ENCODE measurements at places on chromosomes 6 and 20.

GRCh38 chr6:52649536-52650160 lies 21.3 kb upstream of the TMEM14A start:
- no peak for ATAC-seq

GRCh38 chr6:16669227-16669626 lies 92.0 kb downstream of the ATXN1 start:
- ATAC-seq: peak; percentile 74

- no peak for ATAC-seq
Measured at GRCh38 chr6:114342086-114342825, 567 bp downstream of the HS3ST5 start.

DNA sequence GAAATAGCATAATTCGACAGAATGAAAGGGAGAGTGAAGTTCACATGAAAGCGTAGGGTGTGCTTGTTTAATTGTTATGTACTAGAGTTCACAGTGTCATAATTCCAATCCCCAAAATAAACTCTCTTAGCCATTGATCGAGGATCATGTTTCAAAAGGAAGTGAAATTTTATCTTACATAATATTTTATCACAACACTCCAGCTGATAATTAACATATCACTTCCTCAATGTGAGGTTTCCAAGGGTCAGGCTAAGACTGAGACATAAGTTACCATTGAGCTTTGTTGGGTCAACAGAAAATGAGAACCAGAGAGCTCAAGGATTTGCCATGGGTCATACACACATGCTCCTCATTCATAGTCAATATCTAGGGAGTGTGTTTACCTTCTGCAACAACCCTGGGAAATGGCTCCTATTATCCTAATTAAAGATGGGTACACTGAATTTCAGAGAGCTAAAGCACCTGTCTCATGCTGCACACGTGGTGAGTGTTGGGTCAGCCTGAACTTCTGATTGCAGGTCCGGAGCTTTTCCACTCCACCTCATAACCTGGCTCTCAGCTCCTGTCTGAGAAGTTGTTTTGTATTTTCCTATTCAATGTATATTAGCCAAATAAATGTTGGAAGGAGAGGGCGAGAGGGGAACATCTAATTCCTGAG lies 3.0 kb downstream of the GSTA2 start:
- ATAC-seq: no peak

GRCh38 chr6:61592238-61592637 lies 693.8 kb downstream of the KHDRBS2 start:
- ATAC-seq: no peak

GRCh38 chr6:111737065-111737521 lies 131.4 kb upstream of the TRAF3IP2 start:
- ATAC-seq: peak; percentile 70

DNA sequence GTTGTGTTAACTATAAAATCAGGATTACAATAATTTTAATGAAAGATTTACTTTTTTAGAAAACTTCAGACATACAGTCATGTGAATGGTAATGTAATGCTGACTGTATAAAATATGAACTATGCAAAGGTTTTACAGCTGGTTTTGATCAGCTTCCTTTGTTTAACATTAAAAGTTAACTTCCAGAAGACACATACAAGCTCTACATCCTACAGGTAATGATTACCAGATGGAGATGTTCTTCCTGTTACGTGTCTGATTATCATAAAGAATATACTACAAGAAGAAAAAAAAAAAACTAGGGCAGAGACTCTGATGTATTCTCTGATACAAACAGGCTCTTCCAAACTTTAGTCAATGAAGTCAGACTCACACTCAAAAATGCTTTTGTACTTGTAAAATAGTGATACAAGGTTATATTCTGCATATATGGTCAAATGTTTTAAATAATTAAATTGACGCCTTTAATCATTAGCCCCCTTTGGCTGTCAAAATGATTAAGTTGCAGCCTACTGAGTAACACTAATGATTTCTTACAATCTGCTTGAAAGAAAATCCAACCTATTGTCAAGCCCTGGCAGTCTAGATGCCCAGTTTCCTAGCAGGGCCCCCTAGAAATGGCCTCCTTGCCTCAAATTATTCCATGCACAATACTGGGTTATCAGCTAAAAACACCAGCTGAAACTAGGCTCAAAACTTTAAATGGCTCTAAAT lies 251.8 kb upstream of the RUNX2 start:
- ATAC-seq: no peak

- ATAC-seq: no peak
Measured at GRCh38 chr6:123770247-123770949, 33.3 kb upstream of the NKAIN2 start.

DNA sequence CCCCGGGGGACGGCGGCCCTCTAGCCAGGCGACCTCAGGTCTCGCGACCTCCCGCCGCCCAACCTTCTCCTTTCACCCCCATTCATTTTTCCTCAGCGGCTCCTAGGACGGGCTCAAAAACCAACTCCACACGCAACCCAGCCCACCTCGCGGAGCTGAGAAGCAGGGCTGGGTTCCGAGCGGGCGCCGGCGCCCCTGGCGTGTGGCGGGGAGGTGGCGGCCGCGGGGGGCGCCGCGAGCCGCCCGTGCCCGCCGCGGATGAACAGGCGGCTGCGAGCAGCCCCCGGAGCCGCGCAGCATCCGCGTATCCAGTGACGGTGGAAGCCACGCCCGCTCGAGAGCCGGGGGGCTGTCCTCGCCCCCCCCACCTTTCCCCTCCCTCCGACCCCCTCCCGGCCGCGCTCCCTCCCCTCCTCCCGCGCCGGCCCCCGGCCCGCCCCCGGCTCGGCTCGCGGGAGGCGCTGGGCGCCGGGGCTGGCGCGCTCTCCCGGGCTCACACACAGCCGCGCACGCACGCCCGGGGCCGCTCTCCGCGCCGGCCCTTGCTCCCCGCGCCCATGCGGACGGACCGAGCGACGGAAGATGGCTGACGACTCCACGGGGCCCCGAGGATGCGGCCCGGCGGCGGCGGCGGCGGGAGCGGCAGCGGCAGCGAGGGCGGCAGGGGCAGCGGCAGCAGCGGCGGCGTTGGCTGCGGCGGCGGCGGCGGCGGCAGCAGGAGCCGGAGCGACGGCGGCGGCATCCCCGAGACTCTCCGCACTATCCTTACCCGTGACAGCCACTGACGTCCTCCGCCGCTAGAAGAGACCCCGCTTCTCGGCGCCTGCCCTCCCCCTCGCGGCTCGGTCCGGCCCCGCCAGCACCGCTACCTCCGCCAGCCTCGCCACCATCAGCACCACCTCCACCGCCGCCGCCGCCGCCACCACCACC lies at the start of gene SOBP:
TSS of gene SOBP (plus strand) at position 482 of the 930 bp plus-strand sequence. CDS start 500 bp downstream, outside the sequence.
- ATAC-seq: peak; percentile 52

DNA sequence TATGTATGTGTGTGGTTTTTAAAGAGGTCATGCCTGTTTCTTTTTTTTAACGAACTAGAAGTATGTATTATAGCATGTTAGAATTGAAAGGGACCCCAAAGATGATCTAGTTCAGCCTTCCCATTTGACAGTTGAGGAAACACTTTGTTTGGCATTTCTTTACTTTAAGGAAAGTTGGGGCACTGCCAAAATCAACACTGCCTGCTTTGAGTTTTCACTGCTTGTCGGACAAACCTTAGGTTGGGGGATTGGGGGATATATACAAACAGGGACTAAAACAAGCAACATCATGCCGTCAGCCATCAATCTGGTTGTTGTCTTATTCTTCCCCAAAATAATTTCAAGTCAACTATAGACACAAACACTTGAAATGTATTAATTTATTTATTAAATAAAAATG lies 14.1 kb upstream of the CALHM6 start:
- ATAC-seq: no peak

DNA sequence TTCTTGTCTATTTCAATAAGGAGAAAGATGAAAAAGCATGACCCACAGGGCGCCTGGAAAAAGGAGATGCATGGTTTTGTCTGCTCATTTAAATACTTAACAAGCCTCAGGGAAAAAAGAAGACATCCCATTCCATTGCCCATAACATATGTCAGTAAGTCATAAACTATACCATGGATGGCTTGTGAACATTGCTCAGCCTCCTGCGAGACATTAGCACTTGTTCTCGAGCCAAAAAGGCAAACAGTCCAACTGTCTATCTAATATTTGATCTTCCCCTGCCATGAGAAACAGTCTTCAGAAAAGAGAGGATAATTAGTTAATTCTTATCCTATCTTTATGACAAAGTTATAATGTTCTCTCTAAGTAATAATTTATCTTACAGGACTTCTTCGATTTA lies 527.4 kb downstream of the HACE1 start:
- no peak for ATAC-seq

DNA sequence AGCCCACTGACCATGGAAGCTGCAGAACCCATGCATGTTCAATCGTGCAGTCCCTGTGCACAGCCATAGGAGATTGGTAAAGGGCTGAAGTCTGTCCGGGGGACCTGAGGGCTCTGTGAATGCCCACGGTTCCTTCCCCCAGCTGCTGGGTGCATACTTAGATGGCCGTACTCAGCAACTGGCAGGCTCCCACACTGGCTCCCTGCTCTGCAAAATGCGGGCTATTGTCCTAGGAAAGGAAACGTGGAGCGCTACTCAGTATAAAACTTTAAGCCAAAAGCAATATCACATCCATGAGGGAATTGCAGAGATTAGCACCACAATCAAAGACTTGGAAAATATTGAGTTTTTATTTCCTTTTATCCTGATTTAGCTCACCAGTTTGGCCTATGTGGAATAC lies 202.0 kb downstream of the WDR27 start:
- no peak for ATAC-seq

GRCh38 chr6:126803769-126804168 lies 314.7 kb upstream of the RSPO3 start:
- no peak for ATAC-seq

DNA sequence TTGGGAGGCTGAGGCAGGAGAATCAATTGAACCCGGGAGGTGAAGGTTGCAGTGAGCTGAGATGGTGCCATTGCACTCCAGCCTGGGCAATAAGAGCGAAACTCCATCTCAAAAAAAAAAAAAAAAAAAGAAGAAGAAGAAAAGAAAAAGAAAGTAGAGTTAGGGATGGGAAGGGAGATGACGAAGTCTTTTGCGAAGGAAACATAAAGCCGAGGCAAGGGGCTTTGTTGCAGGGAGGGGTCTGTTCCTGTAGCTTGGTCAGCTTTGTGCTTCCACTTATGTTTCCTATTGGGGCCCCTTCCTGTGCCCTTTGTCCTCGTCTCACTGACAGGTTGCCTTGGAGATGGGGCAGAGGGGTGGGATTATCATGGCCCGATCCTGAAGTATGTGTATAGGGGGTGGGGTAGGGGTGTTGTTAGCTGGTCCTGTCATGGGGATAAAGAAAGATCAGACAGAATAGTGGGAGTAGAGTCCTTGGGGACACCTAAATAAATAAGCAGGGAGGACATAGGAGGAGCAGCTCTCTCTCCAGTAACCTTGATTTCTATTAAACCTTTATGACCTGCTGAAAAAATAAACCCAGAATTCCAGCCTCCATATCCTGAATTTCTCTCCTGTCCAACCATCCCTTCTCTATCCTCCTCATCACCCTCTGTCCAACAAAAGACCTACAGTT lies 1.1 kb upstream of the CLIC1 start:
- no peak for ATAC-seq

GRCh38 chr6:110283657-110284056 lies 74.5 kb downstream of the METTL24 start:
- ATAC-seq: no peak

DNA sequence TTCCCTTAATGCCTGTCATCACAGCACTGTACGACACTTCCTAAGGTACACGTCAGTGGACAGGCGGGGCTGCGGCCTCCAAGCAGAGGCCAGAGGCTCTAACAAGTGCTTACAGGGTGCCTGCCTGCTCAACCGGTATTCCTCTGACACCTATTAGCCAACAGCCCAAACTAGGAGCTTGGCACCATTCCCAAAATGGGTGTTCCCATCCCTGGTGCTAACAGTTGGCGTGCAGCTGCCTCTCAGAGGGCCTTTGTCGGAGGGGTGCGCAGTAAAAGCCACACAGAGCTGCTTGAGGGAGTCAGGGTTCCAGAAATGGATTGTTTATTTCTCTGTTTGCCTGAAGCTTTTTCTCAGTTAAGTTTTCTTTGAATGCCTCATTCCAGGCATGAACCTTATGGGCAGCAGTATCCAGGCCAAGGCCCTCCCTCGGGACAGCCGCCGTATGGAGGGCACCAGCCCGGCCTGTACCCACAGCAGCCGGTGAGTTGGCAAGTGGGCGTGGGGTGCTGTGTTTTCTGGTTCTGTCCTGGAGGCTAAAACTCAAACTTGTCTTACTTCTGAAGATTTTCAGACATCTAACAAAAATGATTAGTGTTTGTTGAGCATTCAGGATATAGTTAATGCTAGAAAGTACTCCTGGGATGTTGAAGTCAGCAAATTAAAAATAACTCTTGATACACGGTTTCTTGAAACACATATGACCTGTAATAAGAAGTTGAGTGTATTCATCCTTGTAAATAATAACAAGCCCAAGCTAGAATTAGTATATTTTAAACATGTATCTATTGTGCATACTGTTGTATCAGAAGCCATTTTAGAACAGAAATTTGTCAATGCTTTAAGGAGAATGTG lies 124.7 kb downstream of the TMEM242 start:
- no peak for ATAC-seq

DNA sequence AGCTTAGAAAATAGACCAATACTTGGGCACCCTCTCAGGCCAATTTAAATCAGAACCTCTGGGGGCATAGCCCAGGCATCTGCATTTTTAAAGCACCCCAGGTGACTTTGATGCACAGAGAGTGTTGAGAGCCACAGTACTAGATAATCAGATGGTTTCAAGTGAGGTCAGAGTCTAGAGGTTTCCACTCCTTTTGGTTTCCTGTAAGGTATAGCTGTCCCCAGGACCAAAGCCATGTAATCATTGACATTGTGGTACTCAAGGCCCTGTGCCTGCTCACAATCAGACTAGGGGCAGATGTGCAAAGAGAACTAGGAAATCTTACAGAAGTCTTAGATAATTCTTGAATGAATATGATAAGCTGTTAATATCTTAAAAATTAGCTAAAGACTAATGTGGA lies 9.1 kb downstream of the FILIP1 start:
- ATAC-seq: no peak

GRCh38 chr6:5084360-5084780 lies 771 bp upstream of the PPP1R3G start:
- ATAC-seq: no peak

- ATAC-seq: no peak
Measured at GRCh38 chr6:4885341-4885933, 109.2 kb downstream of the CDYL start.

DNA sequence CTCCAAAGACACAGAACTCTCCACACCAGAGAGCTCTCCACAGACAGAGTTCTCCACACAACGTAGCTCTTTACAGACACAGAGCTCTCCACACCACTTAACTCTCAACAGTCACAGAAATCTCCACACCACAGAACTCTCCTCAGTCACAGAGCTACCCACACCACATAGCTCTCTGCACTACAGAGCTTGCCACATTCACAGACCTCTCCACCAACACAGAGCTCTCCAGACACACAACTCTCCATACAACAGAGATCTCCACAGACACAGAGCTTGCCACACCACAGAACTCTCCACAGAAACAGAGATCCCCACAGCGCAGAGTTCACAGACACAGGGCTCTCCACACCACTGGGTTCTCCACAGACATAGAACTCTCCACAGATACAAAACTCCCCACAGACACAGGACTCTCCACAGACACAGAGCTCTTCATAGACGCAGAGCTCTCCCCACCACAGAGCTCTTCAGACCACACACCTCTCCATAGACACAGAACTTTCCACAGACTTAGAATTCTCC lies 52.5 kb downstream of the ERMARD start:
- ATAC-seq: no peak

All from activated CD4-positive, CD25-positive, alpha-beta regulatory T cell treated with anti-CD3 and anti-CD28 coated beads, Interleukin-2, amount 50 U/mL, for 24 hours (primary cell).